AG04449 (cell line): ENCODE measurements at places on chromosomes 13 and 19.

DNA sequence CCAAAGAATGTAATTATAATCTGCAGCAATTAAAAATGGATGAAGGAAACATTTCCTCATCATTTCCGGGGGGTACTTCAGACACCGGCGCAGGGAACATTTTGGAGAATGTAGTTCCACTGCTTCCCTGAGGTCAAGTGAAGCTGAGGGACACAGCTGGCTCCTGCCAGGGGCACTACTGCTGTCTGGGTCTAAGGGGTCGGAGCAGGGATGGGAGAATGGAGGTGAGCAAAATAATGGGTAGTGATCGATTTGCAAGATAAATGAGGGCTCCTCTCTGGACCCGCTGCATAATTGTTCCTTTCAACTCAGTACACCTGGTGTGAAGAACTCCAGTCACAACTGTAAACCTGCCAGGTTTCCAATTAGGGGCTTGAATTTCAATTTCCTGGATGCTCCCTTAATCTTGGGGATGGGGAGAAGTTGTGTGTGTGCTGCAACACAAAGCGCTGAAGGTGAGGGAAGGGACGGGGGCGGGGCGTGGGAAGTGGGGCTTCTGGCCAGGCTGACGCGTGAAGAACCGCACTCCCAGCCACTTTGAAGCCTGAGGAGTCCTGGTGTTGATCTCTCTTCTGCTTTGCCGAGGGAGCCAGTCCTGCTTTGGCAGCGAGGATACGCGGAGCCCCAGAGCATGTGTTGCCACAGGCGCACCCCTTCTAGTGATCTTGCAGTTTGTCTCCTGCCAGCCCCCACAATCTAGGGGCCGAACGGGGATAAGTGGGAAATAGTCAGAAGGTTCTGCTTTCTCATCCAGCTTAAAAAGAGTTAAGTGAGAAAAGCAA, 57.9 kb upstream of the PCDH8 start:
- DNase-seq: no peak

DNA sequence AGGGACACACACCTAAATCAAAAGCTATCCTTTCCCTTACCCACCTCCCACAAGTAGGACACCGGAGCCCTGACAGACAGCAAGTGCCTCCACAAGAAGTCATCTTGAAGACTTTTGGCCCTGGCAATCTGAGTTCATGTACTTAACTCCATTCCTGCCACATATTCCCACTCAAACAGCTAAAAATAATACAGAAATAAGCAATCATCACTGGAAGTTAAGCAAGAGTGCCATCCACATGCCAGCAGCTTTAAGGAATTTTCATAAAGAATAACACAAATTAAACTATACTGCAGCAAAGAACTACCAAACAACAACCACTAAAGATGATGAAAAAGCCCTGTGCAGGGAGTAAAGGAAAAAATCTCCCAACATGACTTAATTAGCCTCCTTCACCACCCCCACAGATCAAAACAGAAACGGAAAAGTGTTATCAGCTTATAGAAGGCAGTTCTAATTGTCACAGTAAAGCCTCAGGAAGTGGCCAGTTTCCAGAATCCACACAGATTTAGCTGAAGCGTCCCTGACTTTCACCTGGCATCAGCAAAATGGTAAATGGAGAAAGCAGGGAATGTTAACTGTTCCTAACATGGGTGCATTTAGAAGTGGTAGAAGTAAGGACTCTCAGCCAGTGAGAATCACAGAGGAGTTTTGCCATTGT, 343.9 kb downstream of the TBC1D4 start:
- no peak for DNase-seq

DNA sequence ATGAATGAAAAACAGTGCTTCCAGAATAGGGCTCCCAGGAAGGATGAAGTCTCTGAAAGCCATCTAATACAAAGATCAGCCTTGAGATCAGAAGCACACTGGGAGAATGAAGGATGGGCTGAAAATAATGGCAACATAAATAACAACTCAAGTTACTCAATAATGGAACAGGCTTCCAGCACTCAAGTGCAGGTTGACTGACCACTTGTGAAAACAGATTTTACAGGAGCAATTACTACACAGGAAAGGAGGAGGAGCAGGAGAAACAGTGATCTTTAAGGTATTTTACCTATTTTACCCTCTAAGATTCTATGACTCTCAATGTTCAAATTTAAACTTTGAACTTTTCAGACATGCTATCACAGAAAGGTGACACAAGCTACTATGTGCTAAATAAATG, 106.0 kb downstream of the USP12 start:
- DNase-seq: no peak

DNA sequence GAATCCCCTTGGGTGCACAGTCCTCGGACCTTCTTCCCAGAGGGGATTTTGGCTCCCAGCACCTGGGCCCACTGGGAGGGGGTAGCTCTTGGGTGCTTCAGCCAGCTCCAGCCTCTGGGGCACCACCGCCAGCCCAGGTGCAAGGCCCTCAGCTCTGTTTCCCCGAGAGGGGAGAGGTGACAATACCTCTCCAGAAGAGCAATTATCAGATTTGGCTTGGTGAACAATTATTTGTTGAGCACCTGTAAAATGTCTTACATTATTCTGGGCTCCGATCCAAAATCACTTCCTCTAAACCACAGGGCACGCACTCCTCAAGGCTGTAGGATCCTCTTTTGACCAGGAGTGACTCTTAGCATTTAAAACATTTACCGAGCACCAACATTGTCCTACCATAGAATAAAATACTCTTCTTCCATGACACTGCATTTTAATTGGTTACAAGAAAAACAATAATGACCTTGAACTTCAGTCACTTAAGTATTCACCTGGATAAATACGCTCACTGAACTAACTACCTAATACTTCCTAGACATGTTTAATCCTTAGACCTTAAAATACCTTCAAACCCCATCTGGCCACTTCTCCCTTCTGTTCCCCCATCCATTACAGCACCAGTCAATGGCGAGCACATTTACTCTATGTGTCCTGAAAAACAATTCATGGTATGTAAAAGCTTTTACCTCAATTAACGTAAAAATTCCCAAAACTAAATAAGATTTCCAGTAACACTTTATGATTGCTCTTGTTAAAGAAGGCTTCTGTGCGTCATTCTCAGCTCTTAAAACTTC, 54.8 kb downstream of the ABCC4 start:
- no peak for DNase-seq

DNA sequence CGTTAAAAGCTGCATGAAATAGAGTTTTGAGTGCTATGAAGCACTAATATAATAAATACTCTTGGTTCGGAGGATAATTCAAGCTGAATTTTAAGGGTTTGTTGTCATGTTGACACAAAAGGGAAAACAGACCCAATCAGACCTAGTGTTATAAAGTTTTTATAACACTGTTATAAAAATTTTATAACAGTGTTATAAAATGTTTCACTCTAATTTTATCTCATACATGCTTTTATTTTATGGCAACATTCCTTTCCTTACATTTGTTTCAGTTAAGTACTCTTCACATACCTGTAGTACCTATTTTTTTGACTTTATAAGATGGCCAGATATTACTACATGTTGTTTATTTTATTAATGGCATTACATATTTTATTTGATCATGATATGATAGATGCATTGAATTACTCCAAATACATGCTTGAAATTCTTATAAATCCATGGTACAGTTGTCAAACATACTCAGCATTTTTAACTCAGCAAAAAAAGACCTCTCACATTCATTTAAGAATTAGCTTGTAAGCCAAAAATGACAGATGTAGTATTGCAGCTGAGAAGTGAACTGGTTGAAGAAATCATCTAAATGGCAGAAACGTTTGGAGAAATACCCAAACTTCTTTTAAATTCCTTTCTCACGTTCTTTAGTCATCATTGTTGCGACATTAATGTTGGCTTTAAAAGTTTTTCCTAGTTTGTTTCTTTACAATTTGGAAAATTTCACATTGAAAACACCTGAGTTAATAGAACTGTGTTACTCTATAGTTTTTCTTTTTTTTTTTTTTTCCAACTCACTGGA, 104.5 kb downstream of the PIBF1 start:
- no peak for DNase-seq

GRCh38 chr13:19596960-19597361, 35.6 kb upstream of the TPTE2 start:
- no peak for DNase-seq

GRCh38 chr13:101552286-101552685, 99.8 kb downstream of the ITGBL1 start:
- no peak for DNase-seq

GRCh38 chr13:21326155-21327031, 132.7 kb downstream of the ZDHHC20 start:
- no peak for DNase-seq

- DNase-seq: no peak
Measured at GRCh38 chr13:49528161-49528560, 32.4 kb downstream of the PHF11 start.

DNA sequence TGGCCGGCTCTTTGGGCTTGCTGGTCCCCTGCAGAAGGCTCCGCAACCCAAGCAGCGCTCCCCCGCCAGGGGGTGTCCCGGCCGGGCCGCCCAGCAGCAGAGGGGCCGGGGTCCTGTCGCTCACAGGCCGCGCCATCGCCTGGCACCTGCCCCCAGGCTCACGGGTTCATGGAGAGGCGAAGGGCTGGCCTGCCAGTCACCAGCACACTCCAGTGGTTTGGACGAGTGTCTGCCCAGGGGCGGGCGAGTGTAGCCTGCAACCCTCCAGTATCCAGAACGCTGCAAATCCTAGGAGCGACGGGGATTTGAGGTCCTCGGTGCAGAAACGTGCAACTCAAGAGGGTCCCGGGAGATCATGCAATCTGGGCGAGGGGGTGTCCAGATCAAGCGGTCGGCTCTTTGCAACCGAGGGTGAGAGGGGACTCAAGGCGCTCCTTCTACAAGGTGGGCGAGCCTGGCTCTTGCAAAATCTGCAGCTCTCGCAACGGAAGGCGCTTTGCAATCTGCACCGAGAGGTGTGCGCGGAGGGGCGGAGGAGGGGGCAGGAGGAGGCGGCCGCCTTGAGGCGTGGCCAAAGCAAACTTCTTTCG, at the start of gene DBP:
Gene DBP (minus strand): TSS at position 521 of the 590 bp plus-strand sequence. CDS start 385 bp downstream, at position 136.
- DNase-seq: no peak

- peak; percentile 5 for DNase-seq
Measured at GRCh38 chr19:32570081-32570785, 10.8 kb upstream of the PDCD5 start.

DNA sequence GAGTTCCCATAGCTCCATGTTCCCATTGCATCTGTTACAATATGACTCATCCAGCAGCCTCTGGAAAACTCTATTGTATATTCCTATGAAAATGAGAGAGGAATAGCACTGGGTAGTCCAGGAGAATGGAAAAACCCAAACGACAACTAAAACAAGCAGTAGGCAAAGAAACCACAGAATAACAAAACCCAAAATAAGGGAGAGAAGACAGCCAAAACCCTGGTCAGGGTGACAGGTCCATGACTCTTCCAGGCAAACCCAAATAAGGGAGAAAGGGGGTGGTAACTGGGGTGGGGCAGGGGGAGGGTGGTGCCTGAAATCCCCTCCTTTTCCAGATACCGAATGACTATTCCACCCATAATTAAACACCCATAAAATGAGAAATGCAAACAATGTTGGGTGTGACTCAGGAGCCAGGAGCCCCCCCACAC, 4.0 kb upstream of the ZNF8 start:
- no peak for DNase-seq

DNA sequence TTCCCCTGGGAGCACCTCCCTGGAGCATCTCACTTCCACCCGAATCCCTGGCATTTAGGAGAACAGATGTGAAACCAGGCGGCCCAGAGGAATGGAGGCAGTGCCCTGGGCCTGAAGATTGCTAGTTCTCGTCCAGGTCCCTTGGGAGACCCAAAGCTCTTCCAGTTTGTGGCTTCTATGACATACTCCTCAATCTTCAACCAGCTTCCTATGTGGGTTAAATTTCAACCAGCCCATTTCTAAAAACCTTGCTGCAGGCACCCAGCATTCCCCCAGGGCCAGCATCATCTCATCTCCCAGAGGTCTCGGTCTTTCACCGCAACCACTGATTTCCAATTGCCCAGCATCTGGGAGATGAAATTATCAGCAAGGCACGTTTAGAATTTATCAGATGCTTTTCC, 46.0 kb upstream of the STK24 start:
- DNase-seq: no peak

DNA sequence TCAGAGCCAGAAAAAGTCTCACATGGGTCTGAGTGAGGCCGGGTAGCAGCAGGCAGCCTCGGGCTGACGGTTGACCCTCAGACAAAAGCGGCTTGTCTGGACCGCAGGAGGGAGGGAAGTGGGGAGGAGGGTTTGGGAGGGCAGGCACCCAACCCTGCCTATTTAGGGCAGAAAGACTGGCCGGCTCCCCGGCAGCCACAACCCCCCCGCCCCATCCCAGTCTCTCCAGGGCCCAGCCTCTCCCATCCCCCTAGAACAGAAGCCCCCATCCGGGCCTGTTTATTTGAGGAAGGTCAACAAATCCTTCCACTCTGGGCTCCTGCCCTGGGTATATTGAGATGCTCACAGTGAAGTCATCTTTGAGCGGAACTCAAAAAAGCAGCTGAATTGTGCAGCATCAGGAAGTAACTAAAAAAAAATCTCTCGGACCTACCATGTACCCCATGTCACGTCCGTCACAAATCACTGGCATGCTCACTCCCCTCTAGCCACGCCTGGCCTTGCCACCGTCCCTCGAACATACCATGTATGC, 6.3 kb downstream of the DACT3 start:
- no peak for DNase-seq

- DNase-seq: no peak
Measured at GRCh38 chr19:28247243-28247642, 965.7 kb downstream of the UQCRFS1 start.

- DNase-seq: no peak
Measured at GRCh38 chr13:46567671-46568070, 14.7 kb downstream of the LRCH1 start.

DNA sequence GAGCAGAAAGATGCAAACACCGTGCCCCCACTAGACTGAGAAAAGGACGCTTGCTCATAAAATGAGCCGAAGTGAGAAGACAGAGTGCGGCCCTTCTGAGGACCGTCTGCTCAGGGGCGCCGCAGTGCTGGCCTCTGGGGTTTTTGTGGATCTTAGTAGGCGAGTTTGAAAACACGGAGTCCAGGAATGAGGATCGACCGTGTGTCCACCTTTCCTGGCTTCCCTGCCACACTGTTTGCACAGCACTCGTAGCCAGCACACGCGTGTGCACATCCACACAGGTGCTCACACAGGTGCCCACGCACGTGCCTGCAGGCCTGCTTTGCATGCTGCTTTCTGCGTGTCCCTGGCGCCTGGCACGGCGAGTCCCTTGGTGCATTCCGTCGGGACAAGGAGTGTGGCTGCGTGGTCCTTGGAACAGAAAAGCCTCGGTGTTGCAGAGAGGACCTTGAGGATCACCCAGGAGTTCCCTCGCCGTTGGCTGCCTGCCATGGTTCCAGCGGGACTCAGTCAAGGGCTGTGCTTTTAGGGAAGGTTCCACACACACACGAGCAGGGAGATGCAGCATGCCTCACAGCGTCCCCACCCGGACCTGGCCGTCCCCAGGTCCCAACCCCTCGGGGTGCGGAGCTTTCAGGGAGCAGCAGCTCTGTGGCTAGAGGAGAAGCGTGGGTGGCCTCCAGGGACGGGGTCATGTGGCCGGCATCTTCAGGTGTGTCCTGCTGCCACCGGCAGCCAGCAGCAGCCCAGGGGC, 10.1 kb upstream of the ZNF554 start:
- no peak for DNase-seq

DNA sequence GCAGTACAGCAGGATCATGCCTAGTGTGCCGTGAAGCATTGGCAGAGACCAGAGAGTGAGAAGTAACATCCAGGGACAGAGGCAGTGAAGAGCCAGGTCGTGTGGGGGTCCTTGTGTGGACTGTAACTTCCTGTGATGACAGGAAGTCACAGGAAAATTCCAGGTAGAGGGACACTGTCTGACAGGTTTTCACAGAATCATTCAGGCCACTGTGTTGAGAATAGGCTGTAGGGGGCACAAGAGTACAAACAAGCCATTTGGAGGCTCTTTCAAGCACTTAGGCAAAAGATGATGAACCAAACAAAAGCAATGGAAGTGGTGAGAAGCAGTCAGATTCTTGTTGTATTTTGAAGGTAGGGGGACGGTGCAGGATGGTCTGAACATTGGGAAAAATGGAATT, 46.4 kb downstream of the N4BP2L1 start:
- no peak for DNase-seq
